ENCODE measurements at places on chromosomes 1 and 21.

DNA sequence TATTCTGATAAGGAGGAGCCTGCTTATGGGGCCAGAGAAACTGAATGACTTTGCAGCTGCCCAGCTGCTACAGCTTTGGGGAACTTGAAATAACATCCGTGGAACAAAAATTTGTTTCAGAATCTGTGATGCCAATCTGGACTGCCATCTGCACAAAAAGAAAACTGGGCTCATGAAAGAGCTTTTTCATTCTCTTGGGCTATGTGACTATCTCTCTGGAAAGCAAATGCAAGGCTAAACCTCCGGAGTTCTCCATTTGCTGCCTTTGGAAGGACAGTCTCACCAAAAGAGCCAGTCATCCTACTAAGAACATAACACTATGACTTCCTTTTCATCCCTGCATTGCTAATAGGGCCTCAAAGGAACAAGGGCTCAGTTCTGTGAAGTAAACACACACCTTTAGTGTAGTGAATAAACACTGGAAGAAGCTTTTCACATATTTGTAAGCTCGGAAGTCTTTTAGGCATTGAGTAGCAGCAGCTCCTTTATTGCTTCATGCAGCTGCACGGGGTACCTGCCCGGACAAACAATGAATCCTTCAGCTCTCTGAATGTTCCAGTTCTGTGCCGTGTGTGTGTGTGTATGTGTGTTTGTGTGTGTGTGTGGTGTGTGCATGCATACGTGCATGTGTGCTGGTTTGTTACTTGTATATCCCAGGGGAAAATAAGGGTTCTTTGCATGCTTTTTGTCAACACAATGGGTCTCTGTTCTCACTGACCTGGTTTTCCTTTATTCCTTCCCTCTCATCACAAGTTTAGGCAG lies 255.5 kb upstream of the SGIP1 start:
- no peak for DNase-seq

DNA sequence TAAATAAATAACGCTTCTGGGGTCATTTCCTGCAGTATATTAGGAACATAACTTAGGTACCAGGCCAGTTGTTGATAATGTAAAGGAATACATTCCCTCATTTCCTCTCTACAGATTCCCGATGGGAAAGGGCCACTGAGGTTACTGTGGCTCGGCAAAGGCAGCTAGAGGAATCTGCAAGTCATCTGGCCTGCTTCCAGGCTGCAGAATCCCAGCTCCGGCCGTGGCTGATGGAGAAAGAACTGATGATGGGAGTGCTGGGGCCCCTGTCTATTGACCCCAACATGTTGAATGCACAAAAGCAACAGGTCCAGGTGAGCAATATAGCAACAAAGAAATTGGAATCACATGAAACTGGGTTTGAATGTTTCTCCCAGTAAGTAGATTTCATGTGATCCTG lies 109.6 kb upstream of the BMP8A start:
- DNase-seq = no peak

DNA sequence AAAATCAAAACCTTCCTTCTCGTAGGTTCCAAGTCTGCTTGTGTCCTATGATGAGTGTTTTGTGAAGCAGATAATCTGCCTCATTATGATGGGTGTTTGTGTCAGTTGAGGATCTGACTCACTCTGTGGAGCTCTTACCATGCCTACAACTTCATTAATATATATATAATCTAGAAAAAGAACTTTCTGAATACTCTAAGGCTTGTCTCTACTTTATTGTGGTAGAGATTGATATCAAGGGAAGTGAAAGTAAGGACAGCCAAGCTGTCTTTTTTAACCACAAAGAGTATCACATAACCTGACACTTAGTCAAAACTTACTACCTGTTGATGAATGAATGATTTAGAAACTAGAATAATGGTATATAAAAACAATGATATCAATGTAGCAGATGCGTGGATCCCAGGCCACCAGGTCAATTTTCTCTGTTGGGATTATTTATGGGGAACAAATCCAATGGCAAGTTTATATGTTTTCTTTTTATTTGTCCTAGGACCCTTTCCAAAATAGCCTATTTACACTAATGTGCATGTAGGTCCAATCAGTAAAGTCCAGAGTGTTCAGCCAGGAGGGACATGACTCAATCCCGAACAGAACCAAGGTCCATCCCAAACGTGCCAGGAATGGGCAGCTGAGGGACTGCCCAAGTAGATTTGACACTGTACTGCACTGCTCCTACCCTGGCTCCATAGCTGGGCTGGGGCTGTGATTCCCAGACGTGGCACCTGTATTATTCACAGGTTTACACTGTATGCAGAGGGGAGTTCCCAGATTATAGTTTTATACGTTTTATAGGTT lies 182.3 kb upstream of the GREM2 start:
- no peak for DNase-seq

DNA sequence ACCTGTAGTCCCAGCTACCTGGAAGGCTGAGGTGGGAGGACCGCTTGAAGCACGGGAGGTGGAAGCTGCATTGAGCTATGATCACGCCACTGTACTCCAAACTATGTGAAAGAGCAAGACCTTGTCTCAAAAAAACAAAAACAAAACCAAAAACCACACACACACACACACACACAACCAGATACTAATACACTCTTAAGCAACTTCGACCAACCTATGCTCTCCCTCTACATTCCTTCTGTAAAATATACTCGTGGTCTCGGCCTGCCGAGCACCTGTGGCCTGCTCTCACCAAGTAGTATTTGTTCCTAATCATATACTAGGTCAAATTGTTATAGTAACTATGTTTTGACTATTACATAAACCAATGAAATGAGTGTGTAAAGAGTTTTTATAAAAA lies 13.5 kb upstream of the SYT2 start:
- no peak for DNase-seq

GRCh38 chr1:165833358-165833757 lies 5.9 kb downstream of the UCK2 start:
- no peak for DNase-seq

GRCh38 chr1:244874974-244875579 lies 10.7 kb upstream of the HNRNPU start:
- DNase-seq = no peak

GRCh38 chr1:226808501-226808900 lies 61.9 kb upstream of the PSEN2 start:
- no peak for DNase-seq

- no peak for DNase-seq
Observed at GRCh38 chr1:173095632-173096031, 44.9 kb upstream of the TNFSF18 start.

GRCh38 chr1:169647512-169647911 lies 17.6 kb upstream of the SELP start:
- no peak for DNase-seq

- DNase-seq = no peak
Observed at GRCh38 chr1:224298346-224299330, 31.3 kb downstream of the NVL start.

Measured in sciatic nerve (tissue), 2 donors.